Activated CD4-positive, alpha-beta T cell treated with anti-CD3 and anti-CD28 coated beads, Interleukin-2, amount 50 U/mL, for 24 hours (primary cell): ENCODE measurements at places on chromosomes 2 and 18.

- DNase-seq, result no peak
Measured at GRCh38 chr2:211203986-211204385, 647.6 kb downstream of the CPS1 start.

GRCh38 chr2:99512181-99512591, 22.4 kb upstream of the REV1 start:
- DNase-seq, result no peak

DNA sequence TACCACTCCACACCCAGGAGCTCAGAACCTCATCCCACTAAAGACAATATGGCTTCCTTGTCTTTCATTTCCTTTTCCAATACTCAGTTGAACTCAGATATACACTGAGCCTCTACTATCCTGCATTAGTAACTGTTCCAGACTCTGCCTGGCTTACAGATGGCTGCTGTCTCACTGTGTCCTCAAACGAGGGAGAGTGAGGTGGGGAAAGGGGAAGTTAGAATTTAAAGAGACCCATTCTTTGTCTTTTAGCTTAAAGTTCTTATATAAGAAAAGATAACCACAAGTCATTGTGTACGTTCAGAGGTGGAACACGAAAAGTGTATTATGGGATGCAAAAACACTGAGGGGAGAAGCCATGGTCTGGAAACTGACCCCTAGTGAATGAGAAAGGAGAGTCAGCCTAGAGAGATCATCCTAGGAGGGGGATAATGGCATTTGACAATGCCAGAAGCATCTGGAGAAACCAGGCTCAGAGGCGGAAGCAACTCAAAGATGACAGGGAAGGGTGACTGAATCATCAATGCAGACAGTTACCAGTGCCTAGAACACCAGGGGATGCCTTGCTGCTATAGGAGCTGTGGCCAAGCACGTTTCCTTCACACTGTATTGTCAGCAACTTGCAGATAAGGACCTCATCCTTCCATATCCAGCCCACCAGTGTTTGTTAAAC, 170.7 kb downstream of the CYRIA start:
- no peak for DNase-seq

DNA sequence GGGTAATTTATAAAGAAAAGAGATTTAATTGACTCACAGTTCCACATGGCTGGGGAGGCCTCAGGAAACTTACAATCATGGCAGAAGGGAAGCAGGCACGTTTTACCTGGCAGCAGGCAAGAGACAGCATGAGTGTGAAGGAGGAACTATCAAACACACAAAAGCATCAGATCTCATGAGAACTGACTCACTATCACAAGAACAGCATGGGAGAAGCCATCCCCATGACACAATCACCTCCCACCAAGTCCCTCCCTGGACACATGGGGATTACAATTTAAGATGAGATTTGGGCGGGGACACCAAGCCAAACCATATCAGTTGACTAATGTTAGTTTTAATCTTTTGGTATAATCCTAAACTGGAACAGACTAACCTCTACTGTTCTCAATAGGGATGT, 49.1 kb upstream of the CPO start:
- DNase-seq, result no peak

GRCh38 chr18:12345491-12346239, 31.4 kb downstream of the AFG3L2 start:
- no peak for DNase-seq

DNA sequence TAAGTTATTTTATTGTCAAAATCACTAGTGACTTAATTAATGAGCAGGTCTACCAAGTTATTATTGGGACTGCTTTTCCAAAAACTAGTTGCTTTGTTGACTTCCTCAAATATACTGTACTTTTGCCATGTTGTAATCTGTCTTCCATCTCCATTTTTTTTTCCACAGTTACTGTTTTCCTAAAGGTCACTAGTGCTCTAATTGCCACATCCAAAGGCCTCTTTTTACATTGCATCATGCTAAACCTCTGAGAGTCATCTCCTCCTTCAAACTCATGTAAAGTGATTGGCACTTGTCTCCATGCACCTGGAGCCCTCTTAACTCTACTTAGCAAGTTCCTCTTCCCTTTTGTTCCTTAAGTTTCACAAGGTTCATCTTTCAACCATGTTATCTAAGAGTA, 11.8 kb downstream of the PMAIP1 start:
- no peak for DNase-seq

- DNase-seq, result no peak
Measured at GRCh38 chr18:23499291-23499781, 4.0 kb upstream of the RMC1 start.

GRCh38 chr2:1887915-1888314, 143.6 kb upstream of the PXDN start:
- no peak for DNase-seq

DNA sequence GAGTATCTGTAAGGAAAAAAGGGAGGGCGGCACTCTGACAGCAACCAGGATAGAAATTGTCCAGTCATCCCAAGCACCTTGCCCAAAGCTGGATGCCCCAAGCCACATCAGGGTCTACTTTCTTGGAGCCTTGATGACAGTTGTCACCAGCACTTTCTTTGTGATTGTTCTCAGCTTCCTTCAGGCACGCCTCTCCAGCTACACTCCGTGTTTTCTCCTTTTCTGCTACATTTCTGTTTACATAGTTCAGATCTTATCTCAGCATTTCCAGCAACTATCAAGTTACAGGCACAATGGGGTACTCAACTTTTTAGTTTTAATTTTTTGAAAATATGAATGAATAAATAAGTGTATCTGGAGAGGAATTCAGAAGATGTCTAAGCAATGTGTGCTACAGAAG, 115.3 kb upstream of the CELF4 start:
- no peak for DNase-seq

GRCh38 chr2:145302886-145303285, 783.0 kb upstream of the ZEB2 start:
- DNase-seq, result no peak

GRCh38 chr2:174485788-174486562, 854 bp downstream of the GPR155 start:
- no peak for DNase-seq

DNA sequence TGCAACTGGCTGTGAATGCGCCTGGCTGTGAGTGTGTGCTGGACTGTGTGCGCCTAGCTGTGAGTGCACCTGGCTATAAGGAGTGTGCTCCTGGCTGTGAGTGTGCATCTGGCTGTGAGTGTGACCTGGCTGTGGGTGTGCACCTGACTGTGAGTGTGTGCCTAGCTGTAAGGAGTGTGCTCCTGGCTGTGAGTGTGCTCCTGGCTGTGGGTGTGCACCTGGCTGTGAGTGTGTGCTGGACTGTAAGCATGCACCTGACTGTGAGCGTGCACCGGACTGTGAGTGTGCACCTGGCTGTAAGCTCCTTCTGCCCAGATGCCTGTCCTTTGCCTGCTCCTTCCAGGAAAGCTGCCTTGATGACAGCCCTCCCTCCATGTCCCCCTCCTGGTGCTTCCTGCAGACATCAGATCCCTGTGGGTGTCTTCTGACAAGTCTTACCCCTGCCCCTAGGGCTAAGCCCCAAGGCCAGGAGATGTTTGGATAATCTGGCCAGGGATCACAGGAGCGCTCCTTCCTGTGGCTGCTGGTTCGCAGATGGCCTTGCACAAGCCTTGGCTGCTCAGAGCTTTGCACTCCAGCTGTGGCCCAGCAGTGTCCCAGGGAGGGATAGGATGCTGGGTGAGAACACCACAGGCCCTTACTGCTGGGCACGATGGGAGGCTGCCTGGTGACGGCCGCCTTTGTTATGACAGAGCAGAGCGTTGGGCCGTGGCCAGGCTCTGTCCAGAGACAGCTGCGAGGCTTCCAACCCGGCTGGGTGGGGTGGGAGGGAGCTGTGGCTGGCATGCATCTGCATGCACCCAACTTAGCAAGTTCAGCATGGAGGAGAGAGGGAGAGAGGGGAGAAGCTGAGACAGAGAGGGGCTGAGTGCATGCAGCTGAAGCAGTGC, 89.9 kb downstream of the GLI2 start:
- DNase-seq, result no peak

DNA sequence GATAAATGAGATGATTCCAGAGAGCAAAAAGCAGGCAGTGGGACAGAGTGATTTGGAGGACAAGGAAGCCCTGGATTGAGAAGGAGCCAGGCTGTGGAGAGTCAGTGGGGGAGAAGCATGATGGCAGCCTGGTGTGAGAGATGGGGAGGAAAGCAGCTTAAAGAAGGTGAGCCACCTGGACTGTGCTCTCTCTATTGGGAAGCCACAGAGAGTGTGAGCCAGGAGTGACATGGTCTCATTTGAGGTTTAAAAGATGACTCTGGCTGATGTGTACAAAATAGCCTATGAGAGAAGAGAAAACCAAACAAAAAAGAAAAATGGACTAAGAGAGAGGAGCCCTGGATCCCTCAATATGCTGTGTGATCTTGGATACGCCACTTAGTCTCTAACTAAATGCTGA, 12.9 kb upstream of the EPAS1 start:
- no peak for DNase-seq

DNA sequence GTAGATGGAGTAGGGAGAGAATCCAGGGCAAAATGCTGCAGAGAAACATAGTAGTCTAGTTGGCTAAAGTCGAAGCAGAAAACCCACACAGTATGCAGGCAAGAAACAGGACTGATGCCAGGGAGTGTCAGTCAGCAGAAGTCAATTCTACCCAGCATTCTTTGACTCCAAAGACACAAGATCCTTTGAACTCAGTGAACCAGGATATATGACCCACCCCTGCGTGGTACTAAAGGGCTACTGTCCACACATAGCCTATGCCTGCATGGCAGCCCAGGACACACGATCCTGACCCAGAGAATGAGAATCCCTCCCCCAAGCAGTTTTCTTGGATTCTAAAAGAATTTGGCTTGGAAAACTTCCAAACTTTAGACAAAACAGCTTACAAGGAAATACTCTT, 42.5 kb downstream of the ALK start:
- no peak for DNase-seq

- no peak for DNase-seq
Measured at GRCh38 chr2:140814141-140814540, 1316.7 kb downstream of the LRP1B start.

- no peak for DNase-seq
Measured at GRCh38 chr2:71347517-71347916, 15.9 kb downstream of the ZNF638 start.

GRCh38 chr2:127700527-127701192, 637 bp upstream of the SFT2D3 start:
- no peak for DNase-seq

DNA sequence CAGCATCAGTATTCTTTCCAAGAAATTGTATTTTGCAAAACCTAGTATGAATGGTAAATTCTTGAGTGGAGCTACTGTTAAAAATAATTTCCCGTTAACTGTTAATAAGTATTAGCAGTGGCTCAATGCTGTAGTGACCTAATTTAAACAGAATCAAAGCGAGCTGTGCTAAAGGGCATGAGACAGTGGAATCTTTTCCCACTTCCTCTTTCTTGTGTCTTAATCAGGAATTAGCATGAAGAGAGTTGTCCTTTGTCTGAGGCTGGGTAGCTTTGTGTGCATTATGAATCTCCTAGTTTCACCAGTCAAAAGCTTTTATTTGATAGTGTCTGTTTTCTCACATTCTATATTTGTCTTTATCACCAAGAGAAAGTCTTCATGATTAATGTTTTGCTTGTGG, 298.8 kb upstream of the GCFC2 start:
- DNase-seq, result no peak

DNA sequence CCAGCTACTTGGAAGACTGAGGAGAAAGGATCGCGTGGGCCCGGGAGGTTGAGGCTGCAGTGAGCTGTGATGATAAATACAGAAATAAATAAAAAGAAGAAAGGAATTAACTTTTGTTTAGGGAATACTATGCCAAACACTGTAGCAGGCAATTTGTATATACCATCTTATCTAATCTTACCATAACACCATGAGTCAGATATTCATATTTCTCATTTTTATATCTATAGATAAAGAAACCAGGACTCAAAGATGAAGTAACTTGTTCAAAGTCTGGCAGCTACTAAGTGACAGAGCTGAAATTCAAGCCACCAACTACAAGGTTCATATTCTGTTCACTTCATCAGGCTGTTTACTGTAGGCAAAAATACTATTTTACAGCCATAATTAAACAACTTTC, 119.2 kb upstream of the SLC39A10 start:
- DNase-seq, result no peak

DNA sequence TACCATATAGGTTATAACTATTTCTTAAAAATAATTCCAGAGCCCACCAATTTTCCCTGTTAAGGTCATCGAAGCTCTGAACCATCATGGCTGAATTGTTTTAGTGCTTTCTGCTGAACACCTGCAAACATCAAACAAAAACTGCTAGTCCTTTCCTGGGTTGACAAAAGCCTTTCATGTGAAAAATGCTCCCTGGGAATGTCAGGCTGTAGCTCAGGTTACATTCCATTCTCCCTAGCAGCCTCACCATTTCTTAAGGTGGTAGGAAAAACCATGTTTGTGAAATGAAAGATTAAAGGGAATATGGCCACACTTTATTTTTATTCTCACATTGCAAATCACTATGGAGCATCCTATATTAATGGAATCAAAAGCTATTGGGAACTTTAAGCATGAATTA, 5.7 kb downstream of the TCF4 start:
- no peak for DNase-seq

- no peak for DNase-seq
Measured at GRCh38 chr2:69798290-69798908, 31.1 kb upstream of the GMCL1 start.

DNA sequence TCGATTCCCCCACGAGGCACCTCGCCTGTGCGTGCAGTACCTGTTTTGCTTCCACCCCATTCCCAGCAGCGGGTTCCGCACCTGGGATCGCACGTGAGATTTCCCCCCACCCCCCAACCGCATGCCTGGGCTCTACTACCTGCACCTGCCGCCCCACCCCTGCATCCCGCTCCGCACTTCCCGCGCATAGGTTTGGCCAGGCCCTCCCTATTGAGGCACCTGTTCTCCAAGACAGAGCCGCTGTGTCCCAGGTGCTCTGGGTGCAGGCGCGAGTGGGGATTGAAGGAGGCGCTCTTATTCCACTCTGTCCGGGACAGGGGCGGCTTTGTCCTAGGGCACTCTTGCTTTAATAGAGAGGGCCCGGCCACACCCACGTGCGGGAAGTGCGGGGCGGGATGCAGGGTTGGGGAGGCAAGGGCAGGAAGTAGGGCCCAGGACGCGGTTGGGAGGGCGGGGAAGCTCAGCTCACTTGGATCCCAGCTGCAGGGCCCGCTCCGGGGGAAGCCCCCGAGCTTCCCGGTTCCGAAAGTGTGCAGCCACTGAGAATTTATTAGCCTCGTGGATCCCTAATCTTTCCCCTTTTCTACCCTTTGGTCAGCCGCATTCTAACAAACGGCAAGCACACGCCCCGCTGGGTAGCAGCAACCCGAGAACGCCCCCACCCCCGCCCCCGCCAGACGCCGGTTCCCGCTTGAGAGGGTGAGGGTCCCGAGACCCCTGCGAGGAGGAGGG, 670 bp upstream of the MOCOS start:
- DNase-seq, result no peak

- DNase-seq, result no peak
Measured at GRCh38 chr2:160175169-160176134, 24.6 kb downstream of the ITGB6 start.

- DNase-seq, result no peak
Measured at GRCh38 chr18:59696311-59697235, 650 bp downstream of the CCBE1 start.

GRCh38 chr2:190807886-190808285, 72.7 kb upstream of the GLS start:
- DNase-seq, result no peak

- no peak for DNase-seq
Measured at GRCh38 chr2:7467782-7468447, 550.7 kb downstream of the RNF144A start.
